Femur (tissue), 1 donor: ENCODE measurements at places on chromosomes 4 and X.

GRCh38 chr4:88860586-88860985 lies 163.0 kb upstream of the NAP1L5 start:
- no peak for DNase-seq

DNA sequence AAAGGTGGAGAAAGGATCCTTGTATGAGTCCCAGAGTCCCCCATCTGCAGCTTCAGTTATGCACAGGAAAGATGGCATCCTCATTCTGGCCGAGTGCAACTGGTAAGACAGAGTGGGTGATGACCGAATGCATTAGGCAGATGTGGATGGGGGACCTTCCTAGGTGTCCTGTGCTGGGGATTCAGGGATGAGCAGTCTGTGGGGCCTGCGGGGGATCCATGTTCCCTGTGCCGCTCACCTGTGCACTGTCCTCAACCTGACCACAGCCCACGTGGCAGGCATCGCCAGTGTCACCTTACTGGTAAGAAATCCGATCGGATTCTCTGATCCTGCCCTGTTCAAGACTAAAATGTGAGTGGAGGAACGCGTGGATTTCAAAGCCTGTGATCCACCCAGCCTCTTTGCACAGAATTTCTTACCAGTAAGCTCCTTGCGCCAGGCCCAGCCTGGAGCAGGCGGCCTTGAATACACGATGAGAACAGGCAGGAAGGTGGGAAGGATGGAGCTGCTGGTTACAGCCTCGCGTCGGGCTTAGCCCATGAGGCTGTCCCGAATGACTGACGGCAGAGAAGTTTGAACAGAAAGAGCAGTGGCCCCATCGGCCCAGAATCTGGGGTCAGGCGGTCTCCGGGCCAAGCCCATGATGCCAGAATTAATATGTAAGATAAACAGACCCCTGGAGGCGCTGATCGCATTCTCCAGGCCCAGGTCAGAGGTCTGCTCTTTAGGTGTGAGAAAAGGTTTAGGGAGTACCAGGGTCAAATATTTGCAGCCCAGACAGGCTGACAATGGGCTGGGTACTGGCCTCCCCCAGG lies 56.5 kb downstream of the CPZ start:
- DNase-seq: peak; percentile 3

GRCh38 chr4:85697854-85698253 lies 222.9 kb downstream of the ARHGAP24 start:
- no peak for DNase-seq

- no peak for DNase-seq
These were observed 21.1 kb upstream of the STIM2 start for GRCh38 chr4:26839534-26839951.

DNA sequence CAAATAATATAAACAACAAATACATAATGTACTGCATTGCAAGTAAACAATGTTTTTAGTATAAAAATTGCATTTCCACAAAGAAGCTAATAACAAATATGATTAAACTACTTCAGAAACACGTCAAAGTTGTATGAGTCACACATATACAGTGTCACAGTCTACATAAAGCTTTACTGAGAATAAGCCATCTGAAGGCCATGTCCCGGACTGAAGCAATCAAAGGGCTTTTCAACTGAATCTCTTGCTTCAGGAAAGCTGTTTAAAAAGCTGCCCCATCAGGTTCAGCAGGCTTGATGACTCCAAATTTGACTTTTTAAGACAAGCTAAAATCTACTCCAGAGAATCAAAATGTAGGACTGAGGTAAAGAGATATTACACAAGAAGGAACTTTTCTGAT lies 1476.8 kb downstream of the ADGRL3 start:
- no peak for DNase-seq

DNA sequence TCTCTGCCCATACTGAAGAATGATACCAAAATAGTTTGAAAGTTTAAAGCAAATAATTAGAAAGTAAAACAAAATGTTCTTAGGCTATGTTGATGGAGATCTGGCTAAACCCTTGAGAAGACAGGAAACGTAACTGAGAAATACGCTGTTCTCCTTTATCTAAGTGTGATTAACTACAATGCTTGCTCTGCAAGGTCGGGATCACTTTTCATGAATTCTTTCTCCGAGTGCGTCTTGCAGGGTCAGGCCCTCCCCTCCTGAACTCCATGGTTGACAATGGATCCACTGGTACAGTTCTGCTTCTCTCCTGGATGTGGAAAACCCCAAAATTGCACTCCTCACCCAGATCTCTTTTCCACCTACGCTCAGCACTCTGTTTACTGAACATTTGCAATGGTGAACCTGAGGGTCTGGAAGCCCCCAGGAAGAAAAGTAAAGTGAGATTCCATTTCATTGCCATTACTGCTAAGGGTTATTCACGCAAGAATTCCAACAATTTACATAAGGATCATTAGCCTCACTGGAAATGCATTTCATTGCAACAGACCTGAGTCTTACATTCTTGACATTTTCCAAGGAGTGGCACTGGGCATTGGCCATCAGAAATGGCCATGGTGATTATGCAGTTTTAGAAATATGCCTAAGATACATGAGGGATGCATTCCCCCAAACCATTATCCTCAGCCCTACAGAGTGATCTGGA lies 24.6 kb upstream of the WWC2 start:
- no peak for DNase-seq

- DNase-seq: peak; percentile 27
These were observed 1176.7 kb downstream of the NLGN4X start for GRCh38 chrX:5051831-5052491.

- no peak for DNase-seq
These were observed 95.8 kb downstream of the RNF150 start for GRCh38 chr4:141037446-141037845.

- DNase-seq: no peak
These were observed 54.1 kb downstream of the TXK start for GRCh38 chr4:48079972-48080391.

GRCh38 chr4:94127707-94128328 lies 79.8 kb upstream of the SMARCAD1 start:
- DNase-seq: no peak

GRCh38 chr4:108405586-108405985 lies 214.8 kb upstream of the RPL34 start:
- no peak for DNase-seq

DNA sequence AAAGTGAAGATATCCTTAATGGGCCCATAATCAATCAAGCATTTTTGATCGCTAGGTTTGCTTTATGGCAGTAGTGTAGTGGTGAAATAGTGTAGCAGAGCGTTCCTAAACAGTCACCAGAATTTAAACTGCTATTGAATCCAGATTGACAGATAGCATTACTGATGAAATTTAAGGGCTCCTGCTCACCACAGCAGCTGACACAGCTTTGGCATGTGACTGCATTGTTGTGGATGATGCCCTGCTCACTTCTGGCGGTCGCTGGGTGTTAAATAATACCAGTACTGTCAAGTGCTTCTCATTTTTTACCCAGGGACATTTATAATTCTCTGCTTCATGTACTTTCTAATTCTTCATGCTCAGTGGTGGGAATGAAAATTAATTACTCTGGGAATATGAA lies 102.0 kb upstream of the ARHGAP24 start:
- DNase-seq: no peak

GRCh38 chr4:2066011-2066551 lies 7.0 kb downstream of the NAT8L start:
- DNase-seq: no peak

GRCh38 chr4:88090898-88091297 lies 67.5 kb downstream of the ABCG2 start:
- DNase-seq: no peak

- no peak for DNase-seq
These were observed 94.0 kb downstream of the PHF8 start for GRCh38 chrX:53950130-53950733.

- no peak for DNase-seq
These were observed 48.5 kb downstream of the SMAD1 start for GRCh38 chr4:145530189-145530588.

DNA sequence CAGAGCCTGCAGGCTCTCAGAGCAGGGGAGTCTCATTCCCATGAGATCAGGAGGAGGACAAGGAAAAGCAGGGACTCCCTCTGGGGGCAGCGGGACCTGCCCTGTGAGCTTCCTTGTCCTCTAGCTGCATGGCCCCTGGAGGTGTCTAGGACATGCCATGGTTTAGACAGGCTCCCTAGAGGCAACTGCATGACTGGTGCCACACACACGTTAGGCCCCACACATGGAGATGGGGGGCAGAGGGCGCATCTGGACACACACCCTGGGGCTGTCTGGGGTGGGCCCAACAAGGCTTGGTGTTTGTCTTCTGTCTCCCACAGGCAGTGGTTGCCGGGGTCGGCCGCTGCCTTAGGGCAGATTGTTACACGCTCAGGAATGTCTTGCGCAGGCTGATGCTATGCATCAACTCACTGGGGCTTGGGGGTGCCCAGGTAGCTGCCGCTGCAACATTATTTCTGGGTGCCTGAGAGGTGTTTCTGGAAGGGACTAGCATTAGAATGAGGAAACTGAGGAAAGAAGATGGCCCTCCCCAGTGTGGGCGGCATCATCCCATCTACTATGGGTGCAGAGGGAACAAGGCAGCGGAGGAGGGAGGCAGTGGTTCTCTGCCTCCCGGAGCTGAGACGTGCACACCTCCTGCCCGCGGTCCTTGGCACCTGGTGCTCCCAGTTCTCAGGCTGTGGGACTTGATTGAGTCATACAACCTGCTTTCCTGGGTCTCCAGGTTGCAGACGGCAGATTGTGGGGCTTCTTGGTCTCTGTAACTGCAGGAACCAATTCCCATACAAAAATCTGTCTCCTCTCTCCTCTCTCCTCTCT lies 32.1 kb upstream of the GPR78 start:
- no peak for DNase-seq

GRCh38 chr4:100649417-100649816 lies 131.6 kb upstream of the EMCN start:
- no peak for DNase-seq

DNA sequence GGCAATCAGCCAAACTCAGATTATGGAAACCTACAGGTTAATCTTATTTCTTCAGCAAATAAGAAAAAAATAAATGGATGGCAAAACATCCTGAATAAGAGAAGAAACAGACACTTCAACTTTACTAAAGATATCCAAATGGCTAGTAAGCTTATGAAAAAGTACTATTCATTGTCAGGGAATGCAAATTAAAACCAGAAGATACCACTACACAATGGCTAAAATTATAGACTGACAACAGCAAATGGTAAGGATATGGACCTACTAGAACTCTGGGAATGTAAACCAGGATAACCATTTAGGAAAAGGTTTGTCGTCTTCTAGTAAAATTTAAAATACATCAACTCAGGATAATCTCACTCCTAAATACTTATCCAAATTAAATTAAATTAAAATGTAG lies 24.3 kb downstream of the GRSF1 start:
- DNase-seq: no peak

GRCh38 chr4:140049849-140050637 lies 103.9 kb downstream of the MAML3 start:
- no peak for DNase-seq

DNA sequence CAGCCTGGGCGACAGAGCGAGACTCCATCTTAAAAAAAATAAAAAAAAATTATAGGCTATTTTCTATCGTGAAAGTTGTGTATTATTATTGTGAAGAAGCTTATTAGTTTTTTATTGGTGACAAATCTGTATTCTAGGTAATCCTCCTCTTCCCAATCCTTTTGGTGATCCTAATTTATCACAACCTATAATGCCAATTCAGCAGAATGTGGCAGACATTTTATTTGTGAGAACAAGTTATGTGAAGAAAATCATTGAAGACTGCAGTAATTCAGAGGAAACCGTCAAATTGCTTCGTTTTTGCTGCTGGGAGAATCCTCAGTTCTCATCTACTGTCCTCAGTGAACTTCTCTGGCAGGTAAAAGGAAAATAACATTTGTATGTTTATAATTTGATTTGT lies 109.4 kb upstream of the DDX3X start:
- DNase-seq: no peak

GRCh38 chr4:88043586-88044340 lies 36.3 kb downstream of the PKD2 start:
- DNase-seq: no peak

- no peak for DNase-seq
These were observed 484.5 kb downstream of the IL15 start for GRCh38 chr4:142120921-142121320.

GRCh38 chrX:150525061-150525919 lies 43.1 kb upstream of the MTM1 start:
- DNase-seq: no peak

GRCh38 chr4:125961626-125962025 lies 646.9 kb downstream of the FAT4 start:
- no peak for DNase-seq

DNA sequence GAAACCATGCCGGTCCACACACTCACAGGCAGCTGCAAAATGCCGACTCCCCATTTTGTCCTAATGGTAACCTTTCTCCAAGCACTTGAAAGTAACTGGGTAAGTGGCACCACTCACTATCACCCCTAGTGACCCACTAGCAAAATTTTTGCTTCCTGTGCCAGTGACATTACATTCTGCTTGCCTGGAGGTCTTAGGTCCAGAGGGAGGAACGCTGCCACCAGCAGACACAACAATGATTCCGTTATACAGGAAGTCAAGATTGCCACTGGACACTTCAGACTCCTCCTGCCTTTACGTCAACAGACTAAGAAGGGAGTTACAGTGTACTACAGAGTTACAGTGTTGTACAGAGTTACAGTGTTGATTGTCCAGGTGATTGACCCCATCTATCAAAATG lies 11.8 kb upstream of the TMEM192 start:
- no peak for DNase-seq

DNA sequence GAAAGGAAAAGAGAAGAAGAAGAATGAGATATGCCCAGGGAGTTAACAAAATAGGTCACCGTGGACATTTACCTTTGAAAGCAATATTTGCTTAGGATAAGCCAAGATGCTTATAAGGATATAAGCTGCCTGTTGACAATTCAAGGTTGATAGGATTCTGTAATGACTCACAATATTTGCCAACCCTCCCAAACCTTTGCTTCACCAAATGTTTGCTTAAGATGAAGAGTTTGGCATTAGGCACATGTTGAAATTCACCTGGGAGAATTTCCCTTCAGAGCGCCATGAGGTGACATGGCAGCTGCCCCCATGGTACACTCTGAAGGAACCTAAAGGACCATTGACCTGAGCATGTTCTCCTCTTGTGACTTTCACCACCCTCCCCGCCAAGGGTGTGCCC lies 4.6 kb downstream of the PALLD start:
- no peak for DNase-seq

DNA sequence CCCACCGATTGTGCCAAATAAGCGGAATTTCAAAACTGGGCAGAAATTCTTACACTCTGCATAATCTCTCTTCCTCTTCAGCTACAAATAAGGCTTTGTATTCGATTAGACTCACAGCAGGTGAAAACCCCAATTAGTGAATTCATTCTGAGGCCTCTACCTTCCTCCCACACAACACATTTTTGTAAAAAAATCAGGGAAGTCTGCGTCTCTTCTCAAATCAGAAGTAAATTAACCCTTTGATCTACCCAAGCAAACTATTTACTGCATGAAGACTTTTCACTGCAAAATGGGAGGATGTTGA lies 200.6 kb upstream of the FTHL17 start:
- no peak for DNase-seq

GRCh38 chr4:42574870-42575430 lies 82.0 kb downstream of the ATP8A1 start:
- DNase-seq: no peak
